ENCODE measurements at places on chromosomes 1 and 21.
A peak's percentile ranks its signal among the peaks of the same experiment; 100 is the strongest.

- DNase-seq: no peak
Measured at GRCh38 chr1:186829686-186830587, 1.2 kb downstream of the PLA2G4A start.

- peak; percentile 70 for DNase-seq
Measured at GRCh38 chr21:29145354-29145782, 14.9 kb downstream of the MAP3K7CL start.

- DNase-seq: no peak
Measured at GRCh38 chr1:162087574-162087973, 18.1 kb downstream of the NOS1AP start.

- no peak for DNase-seq
Measured at GRCh38 chr1:154879038-154879421, 8.9 kb upstream of the KCNN3 start.

DNA sequence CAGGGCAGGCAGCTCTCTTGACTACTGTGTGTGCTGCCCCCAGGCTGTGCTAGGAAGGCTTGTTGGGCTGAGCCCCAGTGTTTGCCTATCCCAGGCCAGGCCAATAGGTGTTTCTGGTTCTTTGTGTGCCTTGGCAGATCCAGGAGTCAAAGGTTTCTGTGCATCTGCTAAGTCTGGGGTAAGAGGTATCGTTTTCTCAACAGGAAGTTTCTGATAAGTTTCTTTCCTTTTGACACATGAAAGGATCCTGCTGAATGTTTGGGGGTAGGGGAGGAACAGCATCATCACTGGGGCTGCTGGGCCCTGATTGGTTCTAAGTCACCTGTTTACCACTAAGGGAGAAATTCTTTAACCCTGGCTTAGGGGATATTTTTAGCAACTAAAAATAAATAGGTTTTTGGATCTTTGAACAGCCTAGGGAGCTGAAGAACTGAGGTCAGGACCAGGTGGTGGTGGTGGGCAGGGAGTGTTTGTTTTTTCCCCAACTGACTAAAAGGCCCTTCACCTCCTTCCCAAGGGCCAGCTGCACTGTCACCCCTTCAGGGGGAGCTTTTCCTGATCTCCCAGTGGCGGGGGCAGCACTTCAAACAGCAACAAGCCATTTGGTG, 85.1 kb downstream of the KCNN3 start:
- DNase-seq: peak; percentile 20

DNA sequence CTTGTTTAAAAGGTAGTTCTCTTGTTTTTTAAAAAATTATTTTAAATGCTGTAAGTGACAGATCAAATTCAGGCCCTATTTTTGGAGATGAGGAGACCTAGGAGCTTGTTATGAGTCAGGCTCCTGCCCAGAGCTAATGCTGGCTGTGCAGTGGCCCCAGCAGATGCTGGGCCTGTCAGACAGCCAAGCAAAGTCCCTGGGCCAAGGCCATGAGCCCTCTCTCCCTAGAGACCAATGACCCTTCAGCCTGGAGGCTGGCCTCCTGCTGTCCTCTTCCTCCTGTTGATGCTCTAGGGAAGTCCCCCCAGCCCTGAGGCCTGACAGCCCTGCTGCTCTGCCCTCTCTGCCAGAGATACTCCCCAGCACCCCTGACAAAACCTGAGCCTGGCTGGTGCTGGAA, 128.1 kb upstream of the CTTNBP2NL start:
- no peak for DNase-seq
